ENCODE measurements at places on chromosomes 6 and 20.

- DNase-seq = no peak
These were observed 468.5 kb downstream of the KIF16B start for GRCh38 chr20:16104783-16105182.

DNA sequence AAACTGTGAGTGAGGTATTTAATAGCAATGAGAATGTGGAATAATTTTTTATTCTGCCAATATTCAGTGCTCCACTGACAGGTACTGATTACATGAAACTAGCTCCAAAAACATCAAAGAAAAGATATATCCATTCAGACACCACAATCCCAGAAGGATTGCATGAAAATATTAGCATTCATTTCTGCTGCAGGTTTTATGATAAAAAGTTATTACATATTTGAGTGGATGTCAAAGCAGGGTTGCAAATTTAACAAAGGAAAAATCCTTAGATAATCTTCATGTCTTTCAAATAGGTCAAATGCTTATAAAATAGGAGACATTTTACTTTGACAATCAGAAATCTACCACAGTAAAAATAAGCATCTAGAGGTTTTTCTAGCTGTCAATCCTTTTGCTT, 13.3 kb downstream of the MCHR2 start:
- DNase-seq = no peak

DNA sequence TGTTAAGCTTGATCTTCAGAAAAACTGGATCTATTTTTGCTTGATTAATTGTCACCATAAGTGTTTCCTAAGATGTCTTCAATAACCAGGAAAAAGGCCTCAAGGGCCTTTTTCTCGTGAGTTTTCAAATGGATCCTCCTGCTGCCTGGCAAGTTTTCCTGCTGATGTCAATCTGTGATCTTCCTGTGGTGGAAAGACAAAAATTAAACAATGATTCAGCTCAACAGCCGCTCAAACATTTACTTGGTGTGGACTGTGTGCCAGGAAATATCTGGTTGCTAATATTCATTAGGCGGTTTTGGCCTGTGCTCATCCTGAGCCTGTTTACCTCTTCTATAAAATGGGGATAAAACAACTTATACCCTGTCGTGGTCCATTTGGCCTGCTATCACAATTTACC, 35.4 kb upstream of the SSTR4 start:
- DNase-seq = no peak

DNA sequence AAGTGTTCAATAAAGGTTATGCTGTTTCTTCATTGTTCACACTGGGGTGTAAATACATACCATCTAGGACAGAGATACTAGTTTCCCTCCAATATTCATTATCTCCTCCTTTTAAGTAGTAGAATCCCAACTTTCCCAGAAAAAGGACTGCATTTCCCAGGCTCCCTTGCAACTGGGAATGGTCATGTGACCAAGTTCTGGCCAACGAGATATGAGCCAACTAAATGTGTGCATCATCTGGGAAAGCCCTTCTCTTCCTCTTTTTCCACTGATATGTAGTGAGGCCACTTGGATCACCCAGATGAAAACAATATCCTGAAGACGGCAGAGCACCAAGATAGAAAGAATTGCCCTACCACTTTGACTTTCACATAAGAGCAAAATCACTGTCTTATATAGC, 97.9 kb upstream of the PTPRT start:
- no peak for DNase-seq

Measured in non-pigmented ciliary epithelial cell (primary cell).